ENCODE measurements at places on chromosomes 6 and 20.
A peak's percentile ranks its signal among the peaks of the same experiment; 100 is the strongest.

GRCh38 chr20:10919396-10920140 is 245.8 kb upstream of the JAG1 start:
- peak; percentile 89 for DNase-seq

GRCh38 chr6:88609983-88610382 is 353.4 kb downstream of the RNGTT start:
- no peak for DNase-seq

GRCh38 chr6:39166189-39166911 is 51.4 kb upstream of the SAYSD1 start:
- DNase-seq: peak; percentile 33

DNA sequence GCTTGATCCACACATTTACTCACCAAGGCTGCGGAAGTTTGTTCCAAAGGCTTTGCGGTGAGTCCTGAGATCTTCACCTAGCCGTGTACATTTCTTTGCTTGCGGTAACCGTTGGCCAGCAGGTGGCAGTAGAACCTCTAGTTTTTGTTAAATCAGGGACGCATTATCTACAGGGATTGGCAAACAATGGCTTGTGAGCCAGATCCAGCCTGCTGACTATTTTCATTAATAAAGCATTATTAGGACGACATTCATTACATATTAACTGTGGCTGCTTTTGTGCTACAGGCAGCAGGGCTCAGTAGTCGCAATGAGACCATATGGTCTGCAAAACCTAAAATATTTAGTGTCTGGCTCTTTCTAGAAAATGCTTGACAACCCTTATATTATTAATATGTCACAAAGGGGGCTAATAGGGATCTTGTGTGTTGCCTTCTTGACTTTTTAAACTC is 174.1 kb downstream of the DOK5 start:
- DNase-seq: peak; percentile 69

DNA sequence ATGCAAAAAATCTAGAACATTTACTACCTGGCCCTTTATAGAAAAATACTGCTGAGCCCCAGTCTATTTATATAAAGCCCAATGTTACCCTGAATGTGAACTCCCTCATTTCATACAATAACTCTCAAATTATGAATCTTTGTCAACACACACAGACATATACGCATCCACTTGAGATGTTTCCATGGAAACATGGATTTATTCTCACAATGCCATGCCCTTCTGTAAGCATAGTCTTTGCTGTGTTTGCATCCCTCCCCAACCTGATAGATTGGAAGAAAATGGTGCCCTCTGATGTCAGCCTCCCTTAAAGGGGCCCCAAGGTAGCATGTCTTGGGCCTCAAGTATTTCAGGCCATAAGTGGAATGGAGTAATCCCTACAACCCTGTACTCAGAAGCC is 573.1 kb downstream of the KIF16B start:
- DNase-seq: no peak

DNA sequence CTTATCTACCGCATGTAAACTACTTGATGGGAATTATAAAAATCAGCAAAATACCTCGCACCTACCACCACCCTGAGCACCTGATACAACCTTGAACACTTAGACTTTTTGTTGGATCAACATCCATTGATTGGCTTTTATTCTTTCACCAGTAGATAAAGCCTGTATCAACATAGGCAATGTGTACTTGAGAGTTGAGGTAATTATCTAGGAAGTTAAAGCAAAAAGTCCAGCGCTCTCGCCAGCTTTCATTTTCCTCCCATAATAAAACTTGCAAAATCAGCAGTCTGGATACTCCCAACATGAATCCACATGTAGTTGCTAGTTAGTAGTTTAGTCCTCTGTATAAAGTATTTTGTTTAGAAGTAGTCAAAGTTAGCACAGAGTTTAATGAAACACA is 132.0 kb upstream of the PRDM1 start:
- no peak for DNase-seq

- no peak for DNase-seq
Observed at GRCh38 chr6:143745166-143746133, 67.7 kb downstream of the PHACTR2 start.

GRCh38 chr6:116682334-116682712 is 1.3 kb downstream of the KPNA5 start:
- DNase-seq: peak; percentile 46
